Pulmonary artery endothelial cell (primary cell): ENCODE measurements at places on chromosomes 5 and 9. TPM values are rescaled to one million over a fixed set of nuclear protein-coding genes. Genes with fewer than 3 reads are reported as not detected.

Gene SCGB3A1
- not detected in 2 replicates for total RNA-seq

Gene IFNA21
- total RNA-seq, result not detected in 2 replicates

Gene LPAR1
- total RNA-seq, result 0.04 and 0.07 TPM in 2 replicates

Gene ADAMTS2
- total RNA-seq, result 0.04 TPM in 1 of 2 replicates, not detected in the other

Gene SLC34A1
- not detected in 2 replicates for total RNA-seq

Gene ARSI
- 0.04 TPM in 1 of 2 replicates, not detected in the other for total RNA-seq

Gene KCTD16
- 0.07 and 0.13 TPM in 2 replicates for total RNA-seq

Gene RNF224
- total RNA-seq, result 0.07 TPM in 2 replicates

DNA sequence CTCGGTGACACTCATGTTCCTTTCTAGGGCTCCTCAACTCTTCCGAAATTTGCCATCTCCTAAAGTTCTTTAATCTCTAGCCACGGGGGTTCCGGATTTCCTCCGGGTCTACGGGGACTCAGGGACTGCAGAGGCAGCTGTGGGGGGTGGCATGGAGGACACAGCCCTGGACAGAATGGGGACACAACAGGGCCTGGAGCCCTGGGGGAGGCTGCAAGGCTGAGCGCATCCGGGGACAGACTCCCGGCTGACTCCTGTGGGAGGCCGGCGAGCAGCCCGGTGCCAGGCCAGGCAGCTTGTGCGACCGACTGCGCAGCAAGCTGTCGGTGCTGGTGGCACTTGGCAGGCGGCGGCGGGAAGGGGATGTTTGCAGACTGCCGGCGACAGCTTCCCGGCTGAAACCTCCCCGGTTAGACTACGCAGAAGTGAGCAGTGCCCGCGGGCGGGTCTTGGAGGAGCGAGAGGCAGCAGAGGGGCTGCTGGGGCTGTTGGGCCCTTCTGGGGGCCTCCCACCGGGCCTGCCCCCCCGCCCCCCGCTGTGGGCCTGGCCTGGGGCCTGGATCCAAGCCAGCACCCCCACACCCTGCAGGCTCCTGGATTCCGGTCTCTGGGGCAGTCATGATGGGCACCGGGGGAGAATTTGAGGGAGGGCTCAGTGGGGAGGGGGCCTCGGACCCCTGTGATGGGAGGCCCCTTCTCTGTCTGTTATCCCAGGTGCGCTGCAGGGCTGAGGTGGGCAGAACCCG is 28.7 kb upstream of the UBAC1 start:
- DNase-seq, result no peak

GRCh38 chr9:129363216-129363873 is 185.3 kb upstream of the IER5L start:
- DNase-seq, result no peak

DNA sequence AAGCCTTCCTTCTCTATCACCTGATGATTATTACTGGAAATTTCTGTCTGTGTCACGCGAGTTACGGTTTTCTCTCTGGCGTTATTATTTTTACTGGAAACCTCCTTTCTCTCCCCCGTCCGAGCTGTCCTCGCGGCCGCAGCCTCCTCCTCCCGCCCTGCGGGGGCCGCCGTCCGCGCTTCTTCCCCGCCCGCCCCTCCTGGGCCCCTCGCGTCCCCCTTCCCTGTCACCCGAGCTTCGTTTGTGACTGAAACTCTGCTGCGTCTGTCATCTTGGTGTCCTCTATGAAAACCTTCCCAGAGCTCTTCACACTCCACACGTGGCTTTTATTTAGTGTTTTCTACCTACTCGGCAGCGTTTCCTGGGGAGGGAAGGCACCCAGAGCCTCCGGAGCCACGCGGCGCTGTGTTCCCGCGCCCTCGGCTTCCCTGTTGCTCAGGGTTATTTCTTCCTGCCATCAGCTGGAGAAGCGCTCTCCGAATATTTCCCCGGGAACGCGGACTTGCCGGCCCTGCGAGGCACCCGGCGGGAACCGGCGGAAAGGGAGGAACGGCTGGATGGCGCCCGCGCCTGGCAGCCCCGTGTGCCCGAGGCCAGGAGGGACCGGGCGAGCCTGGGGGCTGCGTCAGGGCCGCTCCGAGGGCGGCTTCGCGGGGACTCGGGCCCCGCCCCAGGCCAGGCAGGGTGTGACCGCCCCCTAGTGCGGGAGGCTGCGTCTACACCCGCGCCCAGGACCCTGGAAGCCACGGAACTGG is 33.9 kb downstream of the TRIP13 start:
- DNase-seq, result no peak

- no peak for DNase-seq
Measured at GRCh38 chr5:22787398-22787797, 65.7 kb downstream of the CDH12 start.

DNA sequence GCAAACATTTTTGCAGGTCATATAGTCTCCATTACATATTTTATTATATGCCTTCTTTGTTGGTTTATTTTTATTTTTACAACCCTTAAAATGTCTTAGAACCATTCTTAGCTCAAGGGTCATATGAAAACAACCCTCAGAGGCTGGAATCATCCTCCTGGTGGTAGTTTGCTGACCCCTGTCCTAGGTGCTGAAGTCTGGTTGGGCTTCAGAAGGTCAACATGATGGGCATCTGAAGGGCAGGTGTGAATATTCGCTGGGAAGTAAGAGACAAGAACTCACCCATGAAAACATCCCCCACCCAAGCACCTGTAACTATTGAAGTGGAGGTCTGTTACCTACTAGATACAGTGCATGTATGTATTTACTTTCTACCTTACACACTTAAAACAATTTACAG is 75.4 kb downstream of the OSMR start:
- no peak for DNase-seq
